ENCODE measurements at places on chromosomes 6 and 20.
A peak's percentile ranks its signal among the peaks of the same experiment; 100 is the strongest.

DNA sequence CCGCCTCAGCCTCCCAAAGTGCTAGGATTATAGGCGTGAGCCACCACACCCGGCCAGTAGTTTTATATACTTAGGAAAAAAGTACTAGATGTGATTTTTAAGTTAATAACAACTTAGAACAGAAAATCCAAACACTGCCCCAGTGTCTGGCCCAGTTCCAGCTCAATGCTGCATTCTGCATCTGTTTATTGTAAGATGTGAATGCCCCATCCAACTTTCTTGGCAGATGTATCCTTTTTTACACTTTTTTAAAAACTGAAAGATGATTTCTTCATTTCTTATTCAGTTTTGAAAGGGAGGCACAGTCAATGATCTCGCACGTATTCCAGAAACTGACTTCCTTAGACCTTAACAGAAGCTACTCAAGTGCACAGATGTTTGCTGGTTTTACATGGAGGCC, 85.6 kb upstream of the SRSF6 start:
- no peaks in the 10 kb centered on the region for H3K36me3 ChIP-seq
- H3K4me3 ChIP-seq: no peak overlapping the region
- no peak overlapping the region for H3K27ac ChIP-seq
- H3K27me3 ChIP-seq: peaks cover 20% of the 10 kb centered on the region

DNA sequence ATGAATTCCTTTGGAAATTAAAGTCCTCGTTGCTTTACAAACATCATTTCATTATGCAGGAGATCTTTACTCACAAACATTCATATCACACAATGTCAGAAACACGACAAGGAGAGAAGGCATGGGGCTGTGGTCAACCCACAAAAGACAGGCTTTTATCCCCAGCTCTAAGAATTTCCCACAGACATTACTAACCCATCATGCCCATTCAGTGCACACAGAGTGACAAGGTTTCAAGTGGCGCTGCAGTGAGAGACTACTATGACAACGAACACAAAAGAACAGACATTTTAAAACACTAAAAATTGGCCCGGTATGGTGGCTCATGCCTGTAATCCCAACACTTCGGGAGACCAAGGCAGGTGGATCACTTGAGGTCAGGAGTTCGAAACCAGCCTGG, 579.8 kb upstream of the AGPAT4 start:
- ATAC-seq: no peak
- no peak overlapping the region for H3K4me3 ChIP-seq
- H3K27me3 ChIP-seq: no peaks in the 10 kb centered on the region
- H3K27ac ChIP-seq: no peak overlapping the region
- no peaks in the 10 kb centered on the region for H3K36me3 ChIP-seq

- peaks cover 12% of the 10 kb centered on the region for H3K4me1 ChIP-seq
- no peak overlapping the region for H3K4me3 ChIP-seq
- ATAC-seq: no peak
- no peaks in the 10 kb centered on the region for H3K36me3 ChIP-seq
Measured at GRCh38 chr20:49326026-49326425, 48.2 kb upstream of the ZNFX1 start.

GRCh38 chr20:63101781-63102720, 95.3 kb upstream of the BHLHE23 start:
- H3K36me3 ChIP-seq: no peaks in the 10 kb centered on the region
- H3K4me1 ChIP-seq: no peaks in the 10 kb centered on the region
- no peaks in the 10 kb centered on the region for H3K27me3 ChIP-seq
- H3K27ac ChIP-seq: peak overlapping the region; percentile 83

DNA sequence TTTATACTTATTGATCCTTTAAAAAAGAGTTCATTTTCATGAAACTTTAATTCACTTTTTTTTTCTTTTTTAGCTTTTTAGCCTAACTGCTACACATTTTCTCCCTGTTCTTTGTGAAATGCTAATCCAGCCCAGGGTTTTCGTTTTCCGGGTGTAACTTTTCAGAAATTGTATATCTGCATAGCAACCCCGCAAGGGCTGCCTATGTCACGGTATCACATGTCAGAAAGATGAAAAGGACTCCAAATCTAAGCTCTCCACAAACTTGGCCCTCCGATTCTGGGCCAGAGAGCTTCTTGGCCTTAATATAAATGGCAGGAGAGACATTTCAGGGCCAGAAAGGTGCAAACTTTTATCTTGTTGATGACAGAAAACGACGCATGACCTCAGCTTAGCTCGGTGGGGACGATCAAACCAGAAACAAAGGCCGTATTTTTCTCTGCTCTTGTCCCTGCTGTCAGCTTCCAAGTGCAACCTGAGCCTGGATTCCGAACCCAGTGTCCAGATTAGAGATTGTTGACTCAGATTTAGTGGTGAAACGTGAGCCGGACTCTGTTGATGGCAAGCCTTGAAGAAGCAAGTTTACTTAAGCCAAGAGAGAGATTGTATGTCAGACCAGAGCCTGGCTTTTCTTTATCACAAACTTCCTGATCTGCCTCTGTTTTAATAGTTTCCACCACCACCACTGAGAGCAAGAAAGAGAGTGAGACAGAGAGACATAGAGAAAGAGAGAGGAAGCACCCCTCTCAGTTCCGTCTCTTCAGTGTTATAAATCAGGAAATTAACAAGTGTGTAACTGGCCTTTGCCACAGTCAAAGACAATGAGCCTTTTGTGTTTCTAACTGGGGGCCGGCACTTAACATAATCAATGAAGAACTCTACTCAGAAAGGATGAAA, 157.8 kb downstream of the SCML4 start:
- no peaks in the 10 kb centered on the region for H3K36me3 ChIP-seq
- no peak overlapping the region for H3K4me3 ChIP-seq
- ATAC-seq: no peak
- H3K4me1 ChIP-seq: peaks cover 16% of the 10 kb centered on the region
- H3K27me3 ChIP-seq: peaks cover 10% of the 10 kb centered on the region

GRCh38 chr6:17632934-17633333, 32.8 kb downstream of the FAM8A1 start:
- H3K4me1 ChIP-seq: peaks cover 25% of the 10 kb centered on the region
- peak overlapping the region; percentile 43 for H3K4me3 ChIP-seq
- H3K36me3 ChIP-seq: peaks cover 100% of the 10 kb centered on the region
- peak overlapping the region; percentile 74 for H3K27ac ChIP-seq
- no peaks in the 10 kb centered on the region for H3K27me3 ChIP-seq

DNA sequence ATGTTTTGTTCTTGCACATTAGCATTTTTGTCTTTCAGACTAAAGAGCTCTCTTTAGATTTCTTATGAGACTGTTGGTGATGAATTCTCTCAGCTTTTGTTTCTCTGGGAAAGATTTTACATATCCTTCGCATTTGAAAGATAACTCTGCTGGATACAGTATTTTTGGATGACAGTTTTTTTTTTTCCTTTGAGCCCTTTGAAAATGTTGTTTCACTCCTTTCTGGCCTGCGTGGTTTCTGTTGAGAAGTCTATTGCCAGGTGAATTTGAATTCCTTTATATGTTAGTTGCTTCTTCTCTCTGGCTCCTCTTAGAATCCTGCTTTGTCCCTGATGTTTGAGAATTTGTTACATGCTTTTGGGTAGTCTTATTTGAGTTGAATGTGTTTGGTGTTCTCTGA, 22.2 kb upstream of the KIAA1586 start:
- H3K4me1 ChIP-seq: no peaks in the 10 kb centered on the region
- no peaks in the 10 kb centered on the region for H3K36me3 ChIP-seq
- H3K4me3 ChIP-seq: no peak overlapping the region
- no peak for ATAC-seq

- H3K4me1 ChIP-seq: no peaks in the 10 kb centered on the region
- H3K4me3 ChIP-seq: no peak overlapping the region
- no peak overlapping the region for H3K27ac ChIP-seq
- H3K36me3 ChIP-seq: no peaks in the 10 kb centered on the region
- H3K27me3 ChIP-seq: peaks cover 10% of the 10 kb centered on the region
Measured at GRCh38 chr6:97288188-97288587, 5.2 kb upstream of the MMS22L start.

GRCh38 chr6:10268111-10268510, 146.8 kb downstream of the TFAP2A start:
- H3K27me3 ChIP-seq: peaks cover 10% of the 10 kb centered on the region

DNA sequence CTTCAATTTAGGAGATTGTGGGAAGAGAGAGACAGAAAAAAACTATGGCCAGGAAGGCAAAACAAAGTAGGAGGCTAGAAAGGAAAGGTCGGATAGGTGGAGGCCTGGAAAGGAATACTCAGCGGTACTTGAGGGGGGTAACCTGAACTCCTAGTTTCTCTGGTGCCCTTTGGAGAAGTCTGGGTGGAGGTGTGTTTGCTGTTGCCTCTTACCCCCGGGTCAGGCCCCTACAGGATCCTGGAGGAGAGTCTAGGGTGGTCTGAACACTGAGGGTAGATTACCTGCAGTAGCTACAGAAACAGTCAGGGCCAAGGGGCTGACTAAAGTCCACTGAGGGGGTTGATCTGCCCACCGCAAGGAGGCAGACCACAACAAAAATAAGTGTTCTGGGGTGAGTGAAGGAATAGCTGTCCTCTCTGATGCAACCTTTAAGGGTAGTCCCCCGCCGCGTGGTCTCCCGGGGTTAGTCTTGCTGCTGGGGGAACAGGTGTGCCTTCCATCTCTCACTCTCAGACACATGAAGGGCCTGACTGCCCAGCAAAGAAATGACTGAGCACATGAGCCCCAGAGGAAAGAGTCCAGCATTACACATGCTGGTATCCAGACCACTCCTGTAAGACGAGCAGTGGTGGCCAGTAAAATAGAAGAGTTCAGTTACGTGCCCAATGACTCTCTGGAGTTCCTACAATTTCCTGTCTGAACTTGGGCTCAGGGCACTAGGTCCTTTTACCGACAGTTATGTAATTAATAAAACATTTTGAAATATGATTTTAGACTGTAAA, 59.5 kb downstream of the MTHFD1L start:
- H3K36me3 ChIP-seq: peaks cover 98% of the 10 kb centered on the region
- no peak overlapping the region for H3K4me3 ChIP-seq
- ATAC-seq: no peak

DNA sequence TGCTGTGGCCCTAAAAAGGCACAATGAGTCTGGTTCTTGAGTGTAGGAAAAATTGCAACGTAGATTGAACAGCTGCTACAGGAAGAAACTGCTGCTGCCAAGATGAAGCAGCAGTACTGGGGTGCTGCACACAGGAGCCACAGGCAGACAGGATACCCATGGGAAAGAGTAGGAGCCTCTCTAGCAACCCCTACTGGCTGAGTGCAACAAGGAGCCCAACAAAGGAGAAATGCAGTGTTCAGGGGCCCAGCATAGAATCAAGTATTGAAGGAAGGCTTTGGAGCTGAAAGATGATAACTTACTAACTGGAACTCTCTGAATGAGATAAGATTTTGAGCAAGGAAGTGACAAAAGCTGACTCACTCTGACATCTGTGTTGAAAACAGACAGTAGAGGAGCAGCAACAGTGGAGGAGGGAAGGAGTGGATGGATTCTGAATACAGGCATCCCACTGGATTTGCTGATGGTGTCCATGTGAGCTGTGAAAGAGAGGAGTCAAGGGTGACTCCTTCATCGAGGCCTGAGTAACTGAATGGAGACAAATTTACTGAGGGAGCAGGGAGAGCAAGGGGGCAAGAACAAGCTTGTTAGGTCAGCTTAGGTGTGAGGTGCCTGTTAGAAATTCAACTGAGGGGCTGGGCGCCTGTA, 534.7 kb upstream of the JARID2 start:
- H3K4me1 ChIP-seq: peaks cover 53% of the 10 kb centered on the region
- ATAC-seq: peak; percentile 70
- H3K27me3 ChIP-seq: no peaks in the 10 kb centered on the region
- peak overlapping the region; percentile 79 for H3K4me3 ChIP-seq
- H3K36me3 ChIP-seq: peaks cover 31% of the 10 kb centered on the region
- H3K27ac ChIP-seq: peak overlapping the region; percentile 98

- H3K27ac ChIP-seq: peak overlapping the region; percentile 86
- H3K4me3 ChIP-seq: peak overlapping the region; percentile 31
Measured at GRCh38 chr6:157216570-157216969, 106.7 kb downstream of the TMEM242 start.

DNA sequence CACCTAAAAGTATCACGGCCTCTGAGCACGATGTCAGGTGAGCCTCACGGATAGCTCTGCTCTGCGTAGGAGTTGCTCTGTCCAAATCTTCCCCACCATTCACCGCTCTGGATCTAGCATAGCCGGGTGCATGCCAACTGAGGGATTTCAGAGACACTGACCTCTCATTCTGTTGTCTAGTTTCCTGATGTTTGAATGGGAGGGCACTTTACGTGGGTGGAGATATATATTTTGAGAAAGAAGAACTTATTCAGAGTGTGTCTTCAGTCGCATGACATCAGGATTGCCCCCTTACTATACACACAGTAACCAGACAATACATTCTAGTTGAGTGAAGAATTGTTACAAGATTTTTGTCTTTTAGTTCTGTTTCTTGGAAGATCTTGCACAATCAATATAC, 96.5 kb upstream of the CITED2 start:
- no peak for ATAC-seq
- H3K36me3 ChIP-seq: no peaks in the 10 kb centered on the region
- no peak overlapping the region for H3K27ac ChIP-seq
- H3K4me3 ChIP-seq: no peak overlapping the region

DNA sequence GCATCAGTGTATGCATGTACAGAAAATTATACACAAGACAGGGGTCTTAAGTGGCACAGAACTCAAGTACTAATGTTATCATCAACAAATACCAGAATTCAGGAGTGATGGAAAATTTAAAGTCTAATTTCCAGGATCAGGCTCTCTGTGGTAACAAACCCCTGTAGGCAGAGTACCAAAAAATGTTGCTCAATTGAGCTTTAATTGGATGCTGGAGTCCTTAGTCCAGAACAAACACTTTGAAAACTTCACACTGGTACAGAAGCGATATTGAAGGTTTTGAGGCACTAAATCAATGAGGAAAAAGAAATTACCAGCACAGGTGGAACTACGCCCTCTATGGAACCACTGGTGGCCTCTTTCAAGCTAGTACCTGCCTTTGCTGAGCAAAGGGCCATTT, 113.1 kb downstream of the FOXC1 start:
- H3K36me3 ChIP-seq: peaks cover 24% of the 10 kb centered on the region
- no peak overlapping the region for H3K4me3 ChIP-seq
- no peaks in the 10 kb centered on the region for H3K4me1 ChIP-seq
- no peak for ATAC-seq

- no peak overlapping the region for H3K4me3 ChIP-seq
- H3K4me1 ChIP-seq: no peaks in the 10 kb centered on the region
- H3K27ac ChIP-seq: no peak overlapping the region
- H3K27me3 ChIP-seq: no peaks in the 10 kb centered on the region
- ATAC-seq: no peak
Measured at GRCh38 chr20:60078351-60079250, 120.4 kb downstream of the CDH26 start.

- peak overlapping the region; percentile 100 for H3K27ac ChIP-seq
- peak; percentile 41 for ATAC-seq
- peaks cover 66% of the 10 kb centered on the region for H3K4me1 ChIP-seq
- H3K36me3 ChIP-seq: peaks cover 96% of the 10 kb centered on the region
- no peaks in the 10 kb centered on the region for H3K27me3 ChIP-seq
Measured at GRCh38 chr6:111757342-111757741, 115.9 kb downstream of the FYN start.

GRCh38 chr6:57195457-57195856, 23.3 kb downstream of the BAG2 start:
- H3K4me3 ChIP-seq: no peak overlapping the region
- H3K36me3 ChIP-seq: peaks cover 10% of the 10 kb centered on the region
- no peak overlapping the region for H3K27ac ChIP-seq
- no peaks in the 10 kb centered on the region for H3K27me3 ChIP-seq
- no peak for ATAC-seq
- H3K4me1 ChIP-seq: no peaks in the 10 kb centered on the region

Measured in activated T-helper 17 cell treated with anti-CD3 and anti-CD28 coated beads, Interleukin-2, amount 50 U/mL, for 72 hours (primary cell).